ENCODE measurements at places on chromosomes 6 and 20.

DNA sequence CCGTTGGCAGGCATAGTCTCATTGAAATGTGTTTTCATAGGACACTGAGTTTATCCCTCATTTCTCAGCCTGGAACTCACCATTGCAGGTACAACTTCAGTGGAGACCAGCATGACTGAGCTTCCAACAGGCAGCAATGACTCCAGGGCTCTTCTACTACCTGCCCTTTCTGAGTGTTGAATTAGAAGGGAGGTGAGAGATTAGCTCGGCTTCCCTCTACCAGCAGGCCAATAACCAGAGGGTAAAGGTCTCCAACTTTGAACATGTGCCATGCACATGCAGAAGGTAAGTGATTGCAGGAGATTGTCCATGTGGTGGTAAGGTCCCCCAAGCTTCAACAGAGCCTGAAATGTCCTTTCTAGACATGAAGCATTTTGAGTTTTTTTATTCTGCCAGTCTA is 233.8 kb upstream of the SUPT3H start:
- no peak for DNase-seq

DNA sequence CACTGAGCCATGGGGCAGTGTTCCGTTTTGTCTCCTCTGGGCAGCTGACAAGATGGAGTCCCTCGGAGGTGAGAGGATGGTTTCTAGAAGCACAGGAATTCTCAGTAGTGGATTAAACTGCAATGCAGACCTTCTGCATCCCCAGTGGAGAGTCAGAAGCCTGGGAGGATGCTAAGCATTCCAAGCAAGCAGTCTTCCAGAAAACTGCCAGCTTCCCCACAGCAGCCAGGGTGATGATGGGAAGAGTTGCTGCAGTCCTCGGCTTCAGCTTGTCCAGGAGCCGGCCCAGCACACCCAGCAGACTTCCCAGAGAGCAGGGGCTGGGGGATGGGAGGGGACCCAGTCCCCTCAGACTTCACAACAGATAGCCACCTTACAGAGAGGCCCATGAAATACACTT is 163.6 kb downstream of the LY86 start:
- no peak for DNase-seq

- DNase-seq, result no peak
Observed at GRCh38 chr6:168645326-168645725, 204.3 kb downstream of the SMOC2 start.

DNA sequence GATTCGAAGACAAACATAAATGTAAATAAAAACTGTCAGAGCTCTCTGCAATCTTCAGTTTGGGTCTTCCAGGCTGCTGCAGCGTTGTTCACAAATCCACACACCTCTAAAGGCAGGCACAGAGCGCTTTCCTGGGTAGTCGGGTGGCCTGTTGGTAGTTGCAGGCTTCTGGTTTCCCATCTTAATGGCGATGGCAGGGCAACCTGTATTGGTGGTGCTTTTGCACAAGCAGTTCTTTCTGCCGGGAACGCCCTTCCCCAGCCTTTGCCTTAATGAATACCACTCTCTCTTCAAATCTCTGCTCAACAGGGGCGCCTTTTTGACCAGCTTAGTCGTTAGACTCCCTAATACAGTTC is 723 bp upstream of the IFT52 start:
- no peak for DNase-seq

DNA sequence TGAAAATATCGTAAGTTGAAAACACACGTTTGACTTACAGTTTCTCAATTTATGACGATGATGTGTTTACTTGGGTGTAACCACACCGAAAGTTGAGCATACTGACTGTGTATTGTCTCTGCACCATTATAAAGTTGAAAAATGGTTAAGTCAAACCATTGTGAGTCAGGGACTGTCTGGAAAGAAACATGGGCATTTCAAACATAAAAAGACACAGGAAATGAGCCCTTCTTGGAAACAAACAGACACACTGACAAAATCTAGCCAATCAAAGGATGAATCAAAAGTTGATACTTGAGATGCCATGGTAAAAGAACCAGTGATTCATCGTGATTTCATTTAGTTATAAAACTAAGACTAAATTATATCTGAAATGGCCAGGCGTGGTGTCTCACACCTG is 5.3 kb downstream of the POPDC3 start:
- DNase-seq, result no peak
